Activated CD8-positive, alpha-beta memory T cell treated with anti-CD3 and anti-CD28 coated beads for 24 hours (primary cell): ENCODE measurements at places on chromosomes 11 and 22.

- no peak for DNase-seq
Observed at GRCh38 chr11:86957976-86958646, 2.9 kb upstream of the FZD4 start.

- DNase-seq, result no peak
Observed at GRCh38 chr11:46183819-46184218, 62.6 kb upstream of the PHF21A start.

GRCh38 chr22:48712558-48713271 is 1115.0 kb downstream of the BRD1 start:
- DNase-seq, result no peak

GRCh38 chr11:2760196-2760871 is 60.5 kb upstream of the KCNQ1OT1 start:
- peak; percentile 41 for DNase-seq

DNA sequence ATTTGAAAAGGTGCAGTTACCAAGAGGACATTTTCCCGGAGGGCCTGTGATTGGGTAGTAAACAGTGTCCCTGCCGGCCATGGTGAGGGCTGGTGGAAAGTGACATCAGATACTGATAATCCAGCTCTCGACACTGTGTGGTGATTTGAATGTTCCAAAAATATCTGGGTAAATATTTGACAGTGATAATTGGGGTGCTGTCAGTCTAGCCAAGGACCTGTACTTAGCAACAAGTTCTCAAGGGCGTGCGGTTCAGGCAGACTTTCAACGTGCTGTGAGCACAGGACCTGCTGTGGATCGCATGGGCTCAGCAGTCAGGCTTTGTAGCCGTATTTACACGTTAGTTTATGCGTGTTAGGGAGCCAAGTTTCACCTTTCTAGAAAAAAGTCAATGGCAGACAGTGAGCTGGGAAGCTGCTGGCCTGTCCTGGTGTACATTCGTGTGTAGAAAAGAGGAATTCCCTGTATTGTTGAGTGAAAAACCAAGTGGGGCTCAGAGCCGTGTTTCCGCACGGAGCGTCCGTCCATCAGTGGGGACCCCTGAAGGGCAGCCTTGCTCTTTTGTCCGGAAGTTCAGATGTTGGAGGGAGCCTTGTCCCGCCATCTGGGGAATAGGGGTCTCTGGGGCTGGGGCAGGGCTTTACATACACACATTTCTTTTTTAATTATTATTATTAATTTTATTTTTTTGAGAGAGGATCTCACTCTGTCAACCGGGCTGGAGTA is 11.3 kb downstream of the TRMU start:
- DNase-seq, result no peak

DNA sequence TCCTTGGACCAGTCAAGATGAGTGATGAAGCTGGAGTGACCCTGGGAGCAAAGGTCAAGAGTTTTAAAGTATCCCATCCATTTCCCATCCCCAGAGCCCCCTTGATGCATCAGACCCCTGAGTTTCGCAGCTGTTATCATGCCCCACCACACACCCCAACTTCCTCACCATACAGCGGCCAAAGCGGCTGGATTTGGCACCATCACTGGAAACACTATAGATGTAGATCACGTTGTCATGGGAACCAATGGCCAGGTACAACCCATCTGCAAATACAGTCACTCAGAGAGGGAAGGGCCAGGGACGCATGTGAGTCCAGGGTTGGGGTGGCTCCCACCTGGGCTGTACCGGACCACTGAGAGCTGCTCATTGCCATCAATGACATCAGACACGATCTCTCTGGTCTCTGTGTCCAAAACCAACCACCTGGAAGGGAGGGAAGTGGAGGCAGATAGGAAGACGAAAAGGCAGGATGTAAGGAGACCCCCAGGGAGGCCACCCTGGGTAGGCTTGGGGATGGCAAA is 2.2 kb upstream of the MTA2 start:
- DNase-seq, result no peak

- no peak for DNase-seq
Observed at GRCh38 chr11:116710001-116710674, 62.6 kb downstream of the BUD13 start.

DNA sequence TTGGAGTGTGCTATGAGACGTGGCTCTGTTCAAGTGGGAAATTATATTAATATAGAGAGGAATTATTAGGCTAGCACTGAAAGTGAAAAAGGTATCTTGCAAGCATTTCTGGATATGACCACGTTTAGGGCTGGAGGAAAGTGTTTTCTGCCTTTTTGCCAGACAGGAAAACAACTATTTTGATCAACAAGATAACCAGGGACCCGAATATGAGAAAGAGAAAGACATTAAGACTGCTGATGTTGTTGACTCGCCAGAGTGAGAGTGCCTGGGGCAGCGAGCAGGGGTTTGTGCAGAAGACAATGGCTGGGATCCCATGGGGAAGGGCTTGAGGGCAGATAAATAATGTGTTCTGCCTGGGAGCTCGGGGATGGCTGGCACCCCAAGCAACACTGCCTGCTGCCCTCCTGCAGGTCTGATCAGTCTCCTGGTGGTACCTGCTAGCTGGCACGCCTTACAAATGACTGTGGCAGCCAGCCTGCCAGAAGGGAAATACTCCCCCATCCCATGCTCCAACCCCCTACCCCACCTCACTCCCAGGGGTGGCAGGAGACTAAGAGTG is 23.1 kb upstream of the CHST1 start:
- DNase-seq, result no peak

- peak; percentile 37 for DNase-seq
Observed at GRCh38 chr22:27844256-27844655, 42.7 kb upstream of the MN1 start.

GRCh38 chr22:19253143-19253542 is 38.4 kb downstream of the CLTCL1 start:
- DNase-seq, result no peak

DNA sequence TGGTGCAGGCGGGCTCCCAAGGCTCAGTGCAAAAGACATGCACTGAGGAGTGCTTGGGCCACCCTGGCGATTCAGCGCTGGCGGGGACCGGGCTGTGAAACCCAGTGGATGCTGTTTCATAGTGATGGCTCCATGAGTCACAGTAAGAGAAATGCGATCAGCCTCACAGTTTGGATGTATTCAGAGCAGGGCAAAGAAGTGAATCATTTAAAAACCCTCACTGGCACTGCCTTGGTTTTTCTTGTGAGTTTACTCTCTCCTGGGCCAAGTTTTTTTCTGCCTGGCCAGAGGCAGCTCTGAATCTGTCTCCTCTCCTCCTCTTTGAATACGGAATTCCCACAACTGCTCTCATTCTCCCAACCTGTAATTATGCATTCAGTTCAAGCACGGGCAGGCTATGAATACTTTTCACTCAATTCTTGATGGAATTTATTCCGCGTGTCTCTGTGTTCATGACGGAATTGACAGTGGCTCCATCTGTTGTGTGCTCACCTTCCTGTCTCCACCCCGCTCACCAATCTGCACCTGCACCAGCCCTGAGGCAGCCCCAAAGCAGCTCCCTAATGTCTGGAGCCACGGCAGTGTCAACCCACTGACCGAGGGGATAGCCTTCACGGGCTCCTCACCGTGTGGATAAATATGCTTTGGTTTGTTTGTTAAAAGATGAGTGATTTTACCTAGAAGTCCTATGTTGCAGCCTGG is 14.9 kb downstream of the ADAMTS8 start:
- no peak for DNase-seq

DNA sequence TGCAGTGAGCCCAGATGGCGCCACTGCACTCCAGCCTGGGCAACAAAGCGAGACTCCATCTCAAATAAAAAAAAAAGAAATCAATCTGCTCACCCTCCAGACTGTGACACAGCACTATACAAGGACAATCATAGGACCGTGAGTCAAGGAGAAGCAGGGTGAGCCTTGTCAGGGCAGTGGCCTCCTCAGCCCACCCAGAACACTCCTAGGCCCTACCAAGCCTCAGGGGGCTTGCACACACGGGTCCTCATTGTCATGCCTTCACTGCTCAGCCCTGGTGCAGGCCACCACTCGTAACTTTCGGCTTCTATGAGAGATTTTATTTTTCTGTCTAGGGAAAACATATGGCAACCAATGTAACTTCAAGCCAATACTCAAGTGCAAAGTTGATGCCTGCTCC is 35.8 kb downstream of the DGCR2 start:
- no peak for DNase-seq

- no peak for DNase-seq
Observed at GRCh38 chr11:12106101-12106500, 4.3 kb upstream of the MICAL2 start.

DNA sequence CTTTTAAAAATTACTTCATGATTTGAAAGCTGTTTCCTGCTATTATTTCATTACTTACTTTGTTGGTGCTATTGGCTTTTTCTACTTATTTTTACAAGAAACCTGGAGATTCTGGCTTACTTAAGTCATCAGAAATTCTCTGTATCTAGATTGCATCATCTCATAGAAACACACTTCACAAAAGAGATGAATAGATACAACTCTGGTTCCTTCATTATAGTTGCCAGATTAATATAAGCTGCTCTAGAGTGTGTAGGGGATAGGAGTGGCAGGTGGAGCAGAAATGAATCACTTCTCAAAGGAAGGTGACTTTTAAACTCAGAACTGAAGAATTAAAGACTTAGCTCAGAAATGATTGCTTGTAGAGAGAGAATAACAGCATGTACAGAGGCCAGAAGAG is 20.0 kb downstream of the CYP2R1 start:
- DNase-seq, result no peak

- DNase-seq, result no peak
Observed at GRCh38 chr11:114298710-114299109, 2.5 kb downstream of the NNMT start.

DNA sequence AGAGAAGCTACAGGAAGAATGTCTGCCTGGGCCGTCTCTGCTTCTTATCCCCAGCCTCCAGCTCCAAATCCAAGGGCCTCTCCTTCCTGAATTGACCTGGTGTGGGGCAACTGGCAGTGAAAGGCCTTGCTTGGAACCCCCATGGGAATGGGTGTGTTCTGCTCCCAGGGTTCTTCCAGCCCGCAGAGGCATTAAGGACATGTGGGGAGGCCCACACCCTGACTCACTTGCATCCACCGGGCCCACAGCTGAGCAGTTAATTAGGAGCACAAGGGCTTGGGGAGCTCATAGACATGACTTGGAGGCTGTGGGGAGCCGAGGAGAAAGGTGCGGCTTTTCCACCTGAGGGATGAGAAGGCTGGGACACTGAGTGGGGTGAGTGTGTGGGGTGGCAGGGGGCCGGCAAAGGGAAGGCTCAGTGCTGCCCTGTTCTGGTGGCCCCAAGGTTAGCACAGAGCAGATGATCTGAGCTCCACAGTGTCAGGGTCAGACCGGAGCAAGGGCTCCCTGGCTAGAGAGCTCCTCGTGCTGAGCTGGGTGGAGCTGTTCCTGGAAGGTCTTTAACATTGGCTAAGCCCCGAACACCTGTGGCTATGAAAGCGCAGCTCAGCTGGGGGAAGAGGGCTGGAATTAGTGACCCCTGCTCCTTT is 64.5 kb upstream of the NECTIN1 start:
- no peak for DNase-seq

GRCh38 chr11:67626970-67627369 is 2.8 kb downstream of the NUDT8 start:
- no peak for DNase-seq

GRCh38 chr11:77479746-77480352 is 6.0 kb upstream of the PAK1 start:
- DNase-seq, result no peak

DNA sequence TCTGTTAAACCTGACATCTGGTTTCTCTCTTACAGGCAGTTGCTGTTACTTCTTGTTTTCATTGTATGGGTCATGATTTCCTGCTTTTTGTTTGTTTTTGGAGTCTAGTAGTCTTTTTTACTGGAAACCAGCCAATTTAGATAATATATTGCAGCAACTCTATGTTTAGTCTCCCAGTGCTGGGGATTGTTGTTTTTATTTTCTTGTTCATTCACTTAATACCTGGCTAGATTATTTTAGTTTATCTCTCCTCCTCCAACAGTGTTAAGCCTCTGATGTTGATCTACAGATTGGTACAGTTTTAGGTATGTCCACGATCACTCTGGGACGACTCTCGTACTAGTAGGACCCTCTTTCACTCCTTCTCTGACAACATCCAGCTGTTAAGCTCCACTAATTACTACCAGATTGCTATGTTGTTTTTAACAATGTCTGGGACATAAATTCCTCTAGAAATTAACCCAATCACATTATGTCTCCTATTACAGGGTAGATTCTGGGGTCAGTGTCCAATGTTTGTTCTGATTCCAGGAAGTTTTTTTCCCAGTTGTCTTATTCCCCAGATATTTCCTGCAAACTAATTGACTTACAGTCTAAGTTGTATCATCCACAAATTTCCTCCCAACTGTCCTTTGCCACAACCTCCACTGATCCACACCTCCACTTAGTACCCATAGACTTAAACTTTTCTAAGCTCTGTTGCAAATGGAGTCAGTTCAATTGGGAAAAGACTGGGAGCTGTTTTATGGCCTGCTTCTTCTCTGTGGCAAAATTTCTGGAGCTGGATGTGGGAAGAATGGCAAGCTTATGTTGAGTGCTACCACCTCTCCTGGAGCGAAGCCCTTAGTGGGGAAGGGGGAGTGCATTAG is 1280.6 kb upstream of the CNTN5 start:
- DNase-seq, result no peak

DNA sequence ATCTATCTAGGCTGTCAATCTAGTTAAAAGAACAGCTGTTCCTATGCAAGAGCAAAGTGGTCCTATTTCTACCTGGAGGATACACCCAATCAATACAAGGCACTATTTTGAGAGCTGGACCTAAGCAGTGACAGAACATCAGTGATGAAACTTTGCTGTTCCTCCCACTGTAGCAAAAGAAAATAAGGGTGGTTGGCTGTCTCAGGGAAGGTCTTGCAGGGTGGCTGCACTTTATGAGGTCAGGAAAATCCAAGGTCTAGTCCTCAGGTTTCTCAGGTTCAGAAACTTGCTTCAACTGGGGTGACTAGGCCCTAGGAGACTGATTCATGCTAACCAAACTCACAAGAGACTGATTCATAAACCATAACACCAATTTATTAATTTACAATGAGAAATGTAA is 11.6 kb downstream of the CPSF7 start:
- DNase-seq, result no peak

- no peak for DNase-seq
Observed at GRCh38 chr22:33659448-33659847, 260.8 kb downstream of the LARGE1 start.

- DNase-seq, result peak; percentile 68
Observed at GRCh38 chr11:8019314-8020243, 32.4 kb downstream of the EIF3F start.

GRCh38 chr22:21837248-21837979 is 30.0 kb downstream of the MAPK1 start:
- no peak for DNase-seq

DNA sequence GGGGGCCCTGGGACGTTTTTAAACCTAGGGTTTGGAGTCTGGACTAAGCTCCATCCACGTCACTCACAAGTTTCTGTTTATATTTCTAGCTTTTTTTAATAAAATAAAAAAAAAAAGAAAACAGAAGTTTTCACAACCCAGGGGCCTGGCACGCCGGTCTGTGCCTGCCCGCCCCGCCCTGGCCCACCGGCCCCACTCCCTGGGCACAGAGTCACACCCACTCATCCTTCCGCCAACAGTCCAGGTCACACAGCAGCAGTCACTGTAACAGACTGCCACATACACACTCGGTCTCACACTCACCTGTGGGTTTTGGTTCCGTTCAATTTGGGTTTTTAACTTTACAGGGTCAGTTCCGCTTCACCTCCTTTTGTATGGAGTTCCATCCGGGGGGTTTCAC is 5.3 kb upstream of the ACR start:
- DNase-seq, result no peak

- peak; percentile 65 for DNase-seq
Observed at GRCh38 chr11:30586251-30587144, at the start of gene MPPED2. TSS of gene MPPED2 (minus strand) at chr11:30586353. CDS start at chr11:30580373, 5,980 bp downstream.
